ENCODE measurements at places on chromosomes 7 and 10.

DNA sequence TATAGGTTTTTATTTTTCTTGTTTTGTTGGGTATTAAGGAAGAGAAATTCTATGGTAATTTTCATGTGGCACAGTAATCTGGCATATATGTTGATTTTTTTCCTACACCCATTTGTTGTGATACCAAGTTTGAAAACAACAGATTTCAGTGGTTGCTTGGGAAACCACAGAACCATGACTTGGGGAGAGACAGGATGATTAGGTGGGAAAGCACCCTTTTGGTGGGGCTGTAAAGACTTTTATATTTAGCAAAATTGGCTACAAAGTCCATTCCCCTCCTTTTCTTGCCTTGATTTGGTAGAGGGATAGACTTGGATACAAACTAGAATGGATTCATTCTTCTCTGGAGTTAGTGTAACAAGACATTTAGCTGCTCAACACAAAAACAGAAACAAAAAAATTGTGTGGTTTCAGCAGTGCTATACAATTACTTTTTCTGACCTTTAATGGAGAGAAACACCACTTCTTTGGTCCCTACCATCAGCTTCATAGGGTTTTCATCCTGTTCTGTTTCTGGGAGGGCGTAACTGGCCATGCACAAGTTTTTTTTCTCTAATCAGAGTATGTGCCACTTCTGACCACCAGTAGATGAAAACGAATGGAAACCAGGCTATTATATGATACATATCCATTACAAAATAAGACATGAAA is 52.7 kb downstream of the FIGNL1 start:
- no peak for DNase-seq

DNA sequence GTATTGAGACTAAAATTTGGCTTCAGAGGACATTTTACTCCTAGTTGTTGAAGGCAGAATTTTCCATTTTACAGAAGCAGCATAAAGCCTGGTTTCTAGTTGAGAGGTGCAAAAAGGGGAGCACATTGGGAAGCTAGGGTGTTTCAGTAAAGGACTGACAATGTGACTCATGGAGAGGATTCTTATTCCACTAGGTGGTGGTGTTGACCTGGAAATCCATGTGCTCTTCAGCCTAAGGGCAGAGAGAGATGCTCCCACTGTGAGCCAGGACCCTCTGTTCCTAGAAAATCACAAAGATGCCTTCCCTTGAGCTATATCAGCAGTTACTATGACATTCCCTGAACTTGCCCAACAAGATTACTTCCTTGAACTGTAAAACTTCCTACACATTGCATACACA is 687.8 kb downstream of the IPMK start:
- DNase-seq = no peak

DNA sequence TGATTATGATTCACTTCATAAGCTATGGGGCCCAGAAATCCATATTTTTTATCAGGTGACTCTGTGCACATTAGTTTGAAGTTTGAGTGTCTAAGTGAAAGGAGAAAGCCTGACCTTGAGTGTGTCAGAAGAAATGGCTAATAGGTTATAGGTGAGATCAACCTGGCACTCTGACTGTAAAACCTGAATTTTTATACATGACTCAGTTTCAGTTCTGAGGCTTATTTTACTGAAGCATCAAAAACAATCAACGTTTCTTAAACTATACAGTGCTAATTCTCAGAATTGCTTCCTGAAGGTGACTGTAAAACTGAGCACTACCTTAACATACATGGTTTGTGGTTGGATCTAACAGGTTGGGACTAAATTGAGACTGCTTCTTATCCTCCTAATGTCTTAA is 159.4 kb upstream of the AHR start:
- DNase-seq = no peak

- DNase-seq = no peak
Measured at GRCh38 chr10:79943871-79944270, 5.0 kb downstream of the SFTPD start.

GRCh38 chr7:133861876-133862275 is 265.3 kb upstream of the LRGUK start:
- no peak for DNase-seq
